ENCODE measurements at places on chromosomes 3 and 15. TPM values are rescaled to one million over a fixed set of nuclear protein-coding genes. Genes with fewer than 3 reads are reported as not detected.

TM4SF4 gene
- total RNA-seq: 10.9 TPM

DNA sequence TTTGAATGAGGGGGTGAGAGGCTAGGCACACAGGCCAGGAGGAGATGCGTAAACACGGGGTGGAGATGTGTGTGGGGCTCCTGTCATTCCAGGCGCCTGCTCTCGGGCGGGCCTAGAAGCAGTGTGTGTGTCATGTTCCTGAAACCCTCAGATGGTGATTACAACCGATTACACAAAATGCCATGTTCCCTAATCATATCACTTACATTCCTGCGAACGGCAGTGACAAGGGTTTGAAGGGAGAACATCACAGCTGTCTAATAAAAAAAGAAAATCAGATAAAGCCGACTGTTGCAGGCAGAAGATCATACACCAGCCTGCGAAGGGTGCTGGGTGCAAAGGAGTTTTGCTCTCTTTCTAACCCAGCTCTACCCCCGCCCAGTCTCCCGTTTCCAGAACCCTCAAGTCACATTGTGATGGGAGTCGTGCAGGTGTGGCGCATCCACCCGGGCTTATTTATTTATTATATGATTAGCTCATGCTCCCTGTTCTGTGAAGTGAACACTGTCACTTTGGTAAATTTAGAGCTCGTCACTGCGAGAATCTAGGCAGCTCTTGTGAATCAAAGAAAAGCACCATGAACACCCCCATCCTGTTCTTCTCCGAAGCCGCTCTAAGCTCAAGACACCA, 140.3 kb downstream of the NR2F2 start:
- DNase-seq: no peak

DNA sequence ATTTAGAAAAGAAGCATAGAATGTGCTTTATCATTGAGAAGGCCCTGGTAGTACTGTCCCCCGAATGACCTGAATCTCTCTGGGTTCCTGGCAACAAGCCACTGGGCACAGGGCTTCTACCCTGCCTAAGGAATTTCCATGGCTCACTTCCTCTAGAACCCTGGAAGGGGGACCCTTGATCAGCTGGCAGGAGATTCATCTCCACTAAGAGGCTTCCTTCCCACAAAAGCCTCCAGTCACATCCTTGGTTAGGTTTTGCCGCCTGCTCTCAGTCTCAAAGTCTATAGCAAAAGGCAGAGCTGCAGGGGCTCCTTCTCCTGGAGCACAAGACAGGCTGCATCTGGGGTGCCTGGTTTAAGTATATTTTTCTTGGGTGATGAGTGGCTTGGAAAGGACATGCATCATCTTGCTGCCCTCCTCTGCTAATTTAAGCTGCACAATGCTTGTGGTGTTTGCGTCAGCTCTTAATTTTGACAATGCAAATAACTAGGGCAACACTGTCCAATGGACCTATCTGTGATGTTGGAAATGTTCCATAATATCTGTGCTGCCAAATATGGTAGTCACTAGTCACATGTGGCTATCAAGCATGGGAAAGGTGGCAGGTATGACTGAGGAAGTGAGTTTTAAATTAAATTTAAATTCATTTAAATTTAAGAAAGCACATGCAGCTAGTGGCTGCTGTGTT, 33.4 kb upstream of the RARRES1 start:
- no peak for DNase-seq

GRCh38 chr15:89196241-89196640, 25.1 kb downstream of the RLBP1 start:
- no peak for DNase-seq

DNA sequence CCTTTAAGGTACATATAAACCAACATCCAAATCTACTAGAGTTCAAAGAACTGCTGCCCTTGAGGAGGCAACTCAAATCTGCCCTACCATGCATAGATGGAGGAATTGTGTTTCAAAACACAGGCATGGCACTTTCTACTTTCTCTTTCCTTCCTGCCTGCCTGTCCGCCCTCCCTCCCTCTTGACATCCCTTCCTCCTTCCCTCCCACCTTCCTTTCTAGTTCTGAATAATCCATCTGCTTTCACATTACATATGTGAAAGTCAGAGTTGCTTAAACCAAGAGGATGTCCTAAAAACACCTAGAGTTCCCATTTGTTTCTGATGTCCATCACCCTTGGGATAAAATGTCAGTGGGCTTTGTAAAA, 537.6 kb downstream of the FOXP1 start:
- DNase-seq: no peak

OR5K2 gene
- total RNA-seq: not detected

MYL3 gene
- not detected for total RNA-seq

- no peak for DNase-seq
Observed at GRCh38 chr3:129504471-129505100, 23.9 kb upstream of the RHO start.

SAMMSON gene
- 0.78 TPM for total RNA-seq

DNA sequence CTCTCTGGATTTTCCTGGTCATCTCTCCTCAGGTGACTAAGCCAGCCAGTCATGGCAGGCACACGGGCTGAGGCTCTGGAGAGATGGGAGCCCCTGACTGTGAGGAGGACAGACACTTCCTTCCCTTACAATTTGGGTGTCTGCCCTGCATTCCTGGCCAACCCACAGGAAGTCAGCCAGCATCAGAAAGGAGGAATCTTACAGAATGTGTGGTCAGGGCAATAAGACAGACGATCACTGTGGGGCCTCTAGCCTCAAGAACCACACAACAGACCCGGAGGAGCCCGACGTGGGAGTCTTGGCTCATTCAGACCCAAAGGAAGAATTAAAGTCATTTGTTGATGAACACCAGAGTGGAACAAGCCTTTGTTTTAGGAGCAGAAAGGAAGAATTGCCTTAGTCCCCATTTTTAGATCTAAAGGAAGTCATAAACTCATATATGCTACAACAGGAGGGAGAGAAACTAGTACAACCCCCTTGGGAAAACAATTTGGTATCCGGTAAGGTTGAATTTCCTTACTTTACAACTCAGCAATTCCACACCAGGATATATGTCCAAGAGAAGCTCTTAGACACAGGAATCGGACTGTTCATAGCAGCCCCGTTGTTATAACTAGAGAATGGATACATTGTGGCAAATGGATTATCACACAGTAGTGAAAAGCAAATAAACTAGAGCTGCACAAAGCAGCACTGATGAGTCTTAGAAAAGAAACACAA, 62.2 kb downstream of the ABTB1 start:
- DNase-seq: no peak

A4GNT gene
- total RNA-seq: not detected

DNA sequence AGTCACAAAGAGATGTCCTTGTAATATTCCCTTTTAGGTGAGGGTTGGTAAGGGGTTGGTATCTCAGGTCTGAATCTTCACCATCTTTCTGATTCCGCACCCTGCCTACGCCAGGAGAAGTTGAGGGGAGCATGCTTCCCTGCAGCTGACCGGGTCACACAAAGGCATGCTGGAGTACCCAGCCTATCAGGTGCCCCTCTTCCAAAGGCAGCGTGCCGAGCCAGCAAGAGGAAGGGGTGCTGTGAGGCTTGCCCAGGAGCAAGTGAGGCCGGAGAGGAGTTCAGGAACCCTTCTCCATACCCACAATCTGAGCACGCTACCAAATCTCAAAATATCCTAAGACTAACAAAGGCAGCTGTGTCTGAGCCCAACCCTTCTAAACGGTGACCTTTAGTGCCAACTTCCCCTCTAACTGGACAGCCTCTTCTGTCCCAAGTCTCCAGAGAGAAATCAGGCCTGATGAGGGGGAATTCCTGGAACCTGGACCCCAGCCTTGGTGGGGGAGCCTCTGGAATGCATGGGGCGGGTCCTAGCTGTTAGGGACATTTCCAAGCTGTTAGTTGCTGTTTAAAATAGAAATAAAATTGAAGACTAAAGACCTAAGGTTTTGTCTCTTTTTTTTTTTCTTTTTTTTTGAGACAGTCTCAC, 19.8 kb downstream of the TYRO3 start:
- no peak for DNase-seq

DNA sequence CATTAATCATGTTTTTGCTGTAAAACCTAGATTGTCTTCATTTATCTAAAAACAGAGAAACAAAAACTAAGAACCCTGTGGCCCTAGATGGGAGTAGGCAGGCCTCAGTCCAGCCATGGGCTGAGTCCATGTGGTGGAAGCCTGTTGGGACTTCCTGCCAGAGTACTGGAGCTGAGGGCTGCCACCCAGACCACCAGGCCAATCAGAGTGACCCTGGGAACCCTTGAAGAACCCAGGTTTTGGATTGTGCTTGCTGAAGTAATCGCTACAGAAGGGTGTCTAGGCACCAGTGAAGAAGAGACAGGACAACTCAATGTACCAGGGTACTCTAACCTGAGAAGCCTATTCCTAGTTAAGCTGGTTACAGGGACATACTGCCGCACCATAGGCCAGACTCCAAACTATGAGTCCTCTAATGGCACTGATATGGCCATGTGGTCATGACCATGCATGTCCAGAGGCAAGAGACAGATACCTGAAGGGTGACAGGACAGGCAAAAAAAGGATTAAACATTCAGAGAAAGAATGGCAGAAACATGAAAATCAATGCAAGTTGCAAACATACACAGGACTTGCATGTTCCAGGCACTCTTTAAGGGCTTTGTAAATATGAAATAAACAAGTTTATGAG, 12.9 kb downstream of the CSRNP1 start:
- no peak for DNase-seq

DNA sequence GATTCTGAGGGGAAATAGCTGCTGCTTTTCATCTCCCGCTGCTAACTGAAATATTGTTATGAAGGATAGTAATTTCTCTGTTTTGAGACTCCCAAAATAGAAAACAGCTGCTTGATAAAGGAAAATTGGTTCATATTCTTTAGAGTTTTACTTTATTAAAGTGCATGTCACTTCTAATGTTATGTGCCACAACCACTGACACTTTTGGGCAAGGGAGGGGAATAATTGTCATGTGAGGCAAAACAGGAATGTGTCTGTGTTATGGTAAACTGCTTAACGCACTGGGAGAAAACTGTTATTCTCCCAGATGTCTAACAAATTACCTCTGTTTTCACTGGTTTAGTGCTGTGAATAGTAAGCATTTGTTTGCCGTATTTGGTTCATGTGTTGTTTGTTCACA, 201.6 kb downstream of the PDZRN3 start:
- no peak for DNase-seq

DNA sequence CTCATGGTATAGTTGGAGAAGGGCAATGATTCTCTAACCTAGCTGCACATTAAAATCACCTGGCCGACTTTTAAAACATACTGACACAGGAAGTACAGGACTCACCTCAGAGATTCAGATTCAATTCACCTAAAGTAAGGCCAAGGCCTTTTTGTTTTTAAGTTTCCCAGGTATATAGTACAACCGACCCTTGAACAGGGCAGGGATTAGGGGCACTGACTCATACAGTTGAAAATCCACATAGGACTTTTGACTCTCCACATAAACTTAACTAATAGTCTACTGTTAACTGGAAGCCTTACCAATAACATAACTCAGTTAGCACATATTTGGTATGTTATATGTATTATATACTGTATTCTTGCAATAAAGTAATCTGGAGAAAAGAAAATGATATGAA, 129.5 kb upstream of the ABI3BP start:
- DNase-seq: no peak

CELF6 gene
- not detected for total RNA-seq

GRCh38 chr3:22713936-22714335, 489.2 kb upstream of the UBE2E2 start:
- peak; percentile 63 for DNase-seq

- DNase-seq: no peak
Observed at GRCh38 chr3:124939661-124940060, 5.1 kb upstream of the MUC13 start.

TGM5 gene
- not detected for total RNA-seq

DNA sequence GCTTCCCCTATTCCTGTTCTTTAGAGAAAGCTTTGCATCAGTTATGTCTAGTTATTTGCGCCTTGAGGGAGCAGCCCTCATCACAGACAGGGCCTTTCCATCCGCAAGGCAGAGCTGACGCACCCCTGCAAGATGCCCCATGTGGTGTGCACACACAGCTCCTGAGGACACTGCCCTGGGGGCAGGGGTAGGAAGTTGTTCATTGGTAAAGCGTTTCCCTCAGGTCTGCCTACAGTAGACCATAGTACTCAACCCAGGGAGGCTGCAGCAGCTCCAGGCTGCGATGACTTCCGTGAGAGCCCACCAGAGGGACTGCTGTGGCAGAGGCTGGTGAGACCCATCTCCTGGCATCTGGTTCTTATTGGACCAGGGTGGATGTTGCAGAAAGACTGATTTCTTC, 55.1 kb upstream of the PLXNA1 start:
- no peak for DNase-seq

GRCh38 chr3:1623896-1624295, 474.8 kb upstream of the CNTN4 start:
- DNase-seq: no peak

DNA sequence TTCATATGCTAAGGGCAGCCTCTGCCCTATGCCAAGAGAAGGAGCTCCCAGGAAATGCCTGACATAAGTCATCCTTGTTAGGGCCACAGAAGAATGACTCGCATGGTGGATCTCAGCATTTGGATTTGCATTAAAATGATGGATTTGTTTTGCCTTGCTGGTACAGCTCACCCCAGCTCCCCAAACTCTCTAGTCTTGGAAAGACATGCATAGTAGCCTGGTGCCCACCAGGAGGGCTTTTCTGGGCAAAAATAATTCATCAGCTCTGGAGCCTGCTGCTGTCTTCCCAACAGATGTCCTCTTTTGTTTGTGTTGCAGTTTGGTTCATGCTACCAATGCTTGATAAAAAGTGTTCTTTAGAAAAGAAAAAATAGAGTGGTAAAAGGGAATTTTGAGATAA, 833.0 kb downstream of the AGBL1 start:
- no peak for DNase-seq

PIK3CA gene
- total RNA-seq: 19.4 TPM

NDN gene
- total RNA-seq: 98.8 TPM

DNA sequence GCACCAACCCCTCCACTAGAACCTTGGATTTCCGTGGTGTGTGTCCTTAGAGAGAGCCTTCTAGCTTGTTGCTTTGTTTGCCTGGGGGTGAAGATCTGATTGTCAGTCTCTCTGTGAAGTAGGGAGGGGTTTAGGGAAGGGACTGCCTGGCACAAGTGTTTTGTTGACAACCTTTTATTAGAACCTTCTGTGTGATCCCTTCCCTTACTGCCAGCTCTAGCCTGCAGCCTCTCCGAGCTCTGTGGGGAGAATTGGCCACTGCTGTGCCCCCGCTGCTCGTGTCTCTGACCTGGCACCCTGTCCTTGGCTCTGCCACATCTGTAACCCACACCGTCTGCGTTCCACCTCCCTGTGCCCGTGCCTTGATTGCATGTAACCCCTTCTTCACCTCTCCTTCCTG, 30.9 kb upstream of the PCSK6 start:
- no peak for DNase-seq

GRCh38 chr3:62647711-62648110, 227.5 kb downstream of the CADPS start:
- DNase-seq: no peak

GRCh38 chr3:113838631-113839209, at the start of gene GRAMD1C:
Gene GRAMD1C (plus strand): TSS chr3:113838788. CDS start chr3:113838910, 122 bp downstream.
- DNase-seq: peak; percentile 73
